ENCODE measurements at places on chromosomes 16 and 17.
A peak's percentile ranks its signal among the peaks of the same experiment; 100 is the strongest.

DNA sequence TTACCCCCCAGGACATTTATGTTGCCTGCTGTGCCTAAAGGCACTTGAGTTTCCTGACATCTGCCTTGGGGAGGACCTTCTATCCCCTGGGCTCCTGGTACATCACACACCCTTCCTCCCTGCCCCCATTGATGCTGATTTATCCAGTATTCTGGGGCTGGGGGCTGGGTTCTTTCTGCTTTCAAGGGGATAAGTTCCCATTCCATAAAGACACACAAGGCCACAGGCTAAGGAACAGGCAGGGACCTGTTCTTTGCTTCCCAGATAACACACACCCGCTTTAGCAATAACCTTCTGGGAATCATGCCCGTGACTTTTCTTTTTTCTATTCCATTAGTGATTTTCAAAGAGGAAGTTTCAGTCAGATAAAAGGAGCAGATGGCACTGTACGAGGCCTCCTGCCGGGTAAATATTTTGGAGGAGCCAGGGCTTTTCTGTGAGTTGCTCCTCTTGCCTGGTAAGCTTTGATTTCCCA is 30.6 kb downstream of the CHD9 start:
- no peak for DNase-seq

DNA sequence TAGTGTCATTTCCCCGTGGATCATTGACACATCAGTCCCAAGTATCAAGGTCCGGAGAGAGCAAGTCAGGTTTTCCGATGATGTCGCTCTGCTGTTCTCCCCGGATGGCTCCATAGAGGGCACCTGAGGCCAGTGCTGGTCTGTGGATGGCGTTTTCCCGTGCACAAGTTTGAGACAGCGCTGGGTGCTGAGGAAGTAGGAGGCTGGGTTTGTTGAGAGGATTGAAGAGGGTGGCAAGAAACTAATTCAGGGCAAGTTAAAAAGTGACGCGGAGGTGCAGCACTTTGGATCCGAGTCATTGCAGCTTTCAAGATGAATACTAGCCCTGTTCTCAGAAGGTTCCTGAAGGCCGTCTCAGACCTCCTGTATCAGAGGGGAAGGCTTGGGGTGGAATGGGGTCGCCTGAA is 7.7 kb downstream of the NUBP1 start:
- no peak for DNase-seq

GRCh38 chr17:42233994-42234393 is 39.7 kb upstream of the GHDC start:
- DNase-seq: no peak

DNA sequence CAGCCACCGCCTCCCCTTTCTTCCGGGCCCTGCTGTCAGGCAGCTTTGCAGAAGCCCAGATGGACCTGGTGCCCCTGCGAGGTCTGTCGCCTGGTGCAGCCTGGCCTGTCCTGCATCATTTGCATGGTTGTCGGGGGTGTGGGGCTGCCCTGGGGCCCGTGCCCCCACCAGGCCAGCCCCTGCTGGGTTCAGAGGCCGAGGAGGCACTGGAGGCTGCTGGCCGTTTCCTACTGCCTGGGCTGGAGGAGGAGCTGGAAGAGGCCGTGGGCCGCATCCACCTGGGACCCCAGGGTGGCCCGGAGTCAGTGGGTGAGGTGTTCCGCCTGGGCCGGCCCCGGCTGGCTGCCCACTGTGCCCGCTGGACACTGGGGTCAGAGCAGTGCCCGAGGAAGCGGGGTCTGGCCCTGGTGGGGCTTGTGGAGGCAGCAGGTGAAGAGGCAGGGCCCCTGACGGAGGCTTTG is 5.5 kb upstream of the TGFB1I1 start:
- DNase-seq: no peak

DNA sequence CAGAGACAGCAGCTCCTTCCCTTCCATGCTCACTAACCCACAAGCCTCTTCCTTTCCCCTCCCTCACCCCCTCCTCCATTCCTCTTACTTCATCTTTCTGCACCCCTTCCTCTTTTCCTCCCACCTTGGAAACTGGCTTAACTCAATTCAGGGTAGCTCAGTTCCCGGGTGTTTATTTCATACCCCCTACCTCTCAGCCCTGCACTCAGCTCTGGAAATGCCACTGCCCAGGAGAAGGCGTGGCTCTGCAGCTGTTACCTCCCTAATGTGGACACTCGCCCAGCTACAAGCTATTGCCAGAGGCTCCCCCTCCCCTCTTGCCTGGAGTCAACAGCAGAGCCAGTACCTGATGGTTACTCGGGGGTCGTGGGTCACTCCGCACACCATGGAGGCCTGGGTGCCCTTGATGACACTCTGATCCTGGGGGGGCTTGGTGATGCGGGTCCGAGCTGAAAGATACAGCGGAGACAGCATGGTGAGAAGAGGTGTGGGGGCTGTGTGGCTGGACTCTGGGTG is 118.4 kb upstream of the CDC42EP4 start:
- peak; percentile 12 for DNase-seq

- peak; percentile 38 for DNase-seq
Measured at GRCh38 chr16:180681-181564, 664 bp downstream of the HBQ1 start.
